ENCODE measurements at places on chromosomes 2 and 18.

DNA sequence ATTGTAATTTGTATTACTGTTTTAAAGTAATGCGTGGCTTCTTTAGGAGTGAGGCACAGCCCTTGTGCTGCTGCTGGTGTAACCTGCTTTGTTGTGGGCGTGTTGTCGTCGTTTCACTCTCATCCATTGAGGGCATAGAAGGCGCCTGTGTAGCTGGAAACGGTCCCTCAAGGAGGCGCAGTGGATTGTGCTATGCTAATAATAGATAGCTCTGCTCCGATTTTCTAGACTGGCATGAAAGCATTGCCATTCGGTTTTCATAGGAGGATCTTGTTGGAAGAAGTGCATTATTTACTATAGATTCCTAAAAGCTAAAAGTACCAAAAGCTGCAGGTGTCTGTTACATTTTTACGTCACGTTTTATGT is 17.9 kb downstream of the RAB12 start:
- no peak for DNase-seq

GRCh38 chr2:120920454-120921148 is 184.9 kb downstream of the GLI2 start:
- DNase-seq, result no peak

DNA sequence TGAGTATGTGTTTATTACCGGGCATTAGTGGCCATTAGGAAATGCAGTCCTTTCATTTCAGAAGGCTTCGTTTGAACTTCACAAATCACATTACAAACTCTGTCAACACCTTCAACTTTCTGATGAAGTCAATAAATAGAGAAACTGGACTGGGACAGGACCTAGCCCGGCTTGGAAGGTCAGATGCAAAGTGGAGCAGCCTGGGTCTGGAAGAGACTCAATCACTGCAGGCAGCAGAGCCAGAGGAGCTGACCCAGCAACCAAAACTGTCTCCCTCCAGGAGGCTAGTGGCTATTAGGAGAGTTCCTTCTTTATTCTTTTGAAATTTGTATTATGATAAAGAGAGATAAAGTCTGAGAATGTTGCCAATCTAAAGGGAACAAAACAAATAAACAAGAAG is 167.2 kb upstream of the SPOPL start:
- DNase-seq, result no peak

- no peak for DNase-seq
Measured at GRCh38 chr2:201402651-201403562, 45.8 kb upstream of the FLACC1 start.

GRCh38 chr2:37802211-37802752 is 122.8 kb upstream of the RMDN2 start:
- no peak for DNase-seq

Data from retina (tissue), 1 donor.